ENCODE measurements at places on chromosomes 16 and 17. TPM values are rescaled to one million over a fixed set of nuclear protein-coding genes. Genes with fewer than 3 reads are reported as not detected.

RAP1GAP2 gene
- total RNA-seq: 5.7 TPM

CLEC3A gene
- not detected for total RNA-seq

FN3K gene
- total RNA-seq: 0.83 TPM

GFAP gene
- total RNA-seq: not detected

STH gene
- total RNA-seq: not detected

HSPB9 gene
- not detected for total RNA-seq

Data from IMR-90 (cell line).